Left renal pelvis (tissue), 4 donors: ENCODE measurements at places on chromosomes 11 and 22. TPM values are rescaled to one million over a fixed set of nuclear protein-coding genes. Genes with fewer than 3 reads are reported as not detected.

- DNase-seq: no peak
Observed at GRCh38 chr11:110968348-110969062, 256.3 kb upstream of the ARHGAP20 start.

MCM5 gene
- polyA plus RNA-seq: 59.4 TPM

DNA sequence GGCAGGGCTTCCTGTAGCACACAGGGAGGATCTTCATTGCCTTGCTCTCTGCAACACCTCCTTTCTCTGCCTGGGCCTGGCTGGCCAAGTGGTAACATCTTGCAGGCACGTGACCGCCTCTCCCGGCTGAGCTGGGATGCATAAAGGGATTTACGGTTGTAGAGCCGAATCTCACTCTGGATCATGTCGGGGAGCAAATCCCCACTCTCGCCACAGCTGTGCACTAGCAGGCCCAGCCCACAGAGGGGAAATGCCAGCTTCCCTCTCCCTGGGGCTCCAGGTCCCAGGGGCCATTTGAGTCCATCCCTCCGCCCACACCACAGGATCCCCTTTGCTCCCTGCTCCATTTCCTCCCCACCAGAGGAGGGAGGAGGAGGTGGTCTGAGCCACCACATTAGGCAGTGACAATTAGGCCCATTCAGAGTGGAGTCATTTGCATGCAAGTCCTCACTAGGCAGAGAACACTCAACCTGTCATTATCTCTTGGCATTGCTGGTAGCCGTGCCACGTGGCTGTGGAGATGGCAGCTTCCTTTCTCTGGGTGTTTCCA is 196.7 kb downstream of the DSCAML1 start:
- DNase-seq: no peak

DNA sequence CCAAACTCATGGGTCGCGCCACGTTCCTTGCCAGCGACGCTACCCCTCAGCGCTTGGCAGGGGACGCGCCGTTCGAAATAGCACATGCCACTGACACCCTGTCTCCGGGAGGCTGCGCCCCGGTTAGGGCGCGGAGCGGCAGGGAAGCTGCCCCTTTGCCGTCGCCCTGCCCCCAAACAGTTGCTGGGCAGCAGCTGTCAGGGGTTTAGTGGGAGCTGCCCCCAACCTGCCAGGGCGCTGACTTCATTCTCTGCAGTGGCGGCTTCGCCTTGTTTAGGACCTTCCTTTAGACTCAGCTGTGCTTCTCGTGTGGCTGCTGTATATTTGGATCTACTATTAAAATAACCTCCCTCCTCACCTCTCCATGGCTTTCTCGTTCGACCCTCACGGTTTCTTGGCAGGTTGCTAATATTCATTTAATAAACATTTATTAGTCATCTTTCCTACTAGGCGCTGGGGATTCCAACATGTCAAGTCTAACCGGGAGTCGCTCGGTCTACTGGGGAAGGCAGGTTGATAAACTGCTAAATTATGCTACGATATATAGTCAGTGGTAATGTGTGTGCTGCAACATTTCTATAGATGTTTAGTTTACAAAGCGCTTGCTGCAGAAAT is 782 bp downstream of the TMEM109 start:
- DNase-seq: no peak

KLHDC7B gene
- polyA plus RNA-seq: 0.47 TPM

DNA sequence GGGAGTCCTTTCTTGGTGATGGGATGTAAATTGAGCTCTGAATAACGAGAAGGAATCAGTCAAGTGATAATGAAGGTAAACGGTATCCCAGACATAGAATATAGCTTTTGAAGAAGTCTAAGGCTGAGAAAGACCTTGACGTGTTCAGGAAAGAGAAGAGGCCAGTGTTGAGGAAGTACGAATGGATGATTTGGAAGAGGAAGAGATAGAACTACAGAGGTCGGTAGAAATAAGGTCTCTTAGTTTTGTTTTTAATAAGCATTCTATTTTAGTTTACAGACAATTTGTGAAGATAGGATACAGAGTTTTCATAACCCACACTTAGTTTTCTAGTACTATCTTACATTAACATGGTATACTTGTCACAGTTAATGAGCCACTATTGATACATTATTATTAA is 1598.1 kb downstream of the FAM181B start:
- no peak for DNase-seq

- DNase-seq: no peak
Observed at GRCh38 chr11:123517559-123518364, 87.7 kb downstream of the GRAMD1B start.

APOBEC3G gene
- polyA plus RNA-seq: 7.2 TPM

CD6 gene
- polyA plus RNA-seq: 1.6 TPM

RIMBP3B gene
- not detected for polyA plus RNA-seq

SPDYC gene
- not detected for polyA plus RNA-seq

DPAGT1 gene
- 46.0 TPM for polyA plus RNA-seq

DNA sequence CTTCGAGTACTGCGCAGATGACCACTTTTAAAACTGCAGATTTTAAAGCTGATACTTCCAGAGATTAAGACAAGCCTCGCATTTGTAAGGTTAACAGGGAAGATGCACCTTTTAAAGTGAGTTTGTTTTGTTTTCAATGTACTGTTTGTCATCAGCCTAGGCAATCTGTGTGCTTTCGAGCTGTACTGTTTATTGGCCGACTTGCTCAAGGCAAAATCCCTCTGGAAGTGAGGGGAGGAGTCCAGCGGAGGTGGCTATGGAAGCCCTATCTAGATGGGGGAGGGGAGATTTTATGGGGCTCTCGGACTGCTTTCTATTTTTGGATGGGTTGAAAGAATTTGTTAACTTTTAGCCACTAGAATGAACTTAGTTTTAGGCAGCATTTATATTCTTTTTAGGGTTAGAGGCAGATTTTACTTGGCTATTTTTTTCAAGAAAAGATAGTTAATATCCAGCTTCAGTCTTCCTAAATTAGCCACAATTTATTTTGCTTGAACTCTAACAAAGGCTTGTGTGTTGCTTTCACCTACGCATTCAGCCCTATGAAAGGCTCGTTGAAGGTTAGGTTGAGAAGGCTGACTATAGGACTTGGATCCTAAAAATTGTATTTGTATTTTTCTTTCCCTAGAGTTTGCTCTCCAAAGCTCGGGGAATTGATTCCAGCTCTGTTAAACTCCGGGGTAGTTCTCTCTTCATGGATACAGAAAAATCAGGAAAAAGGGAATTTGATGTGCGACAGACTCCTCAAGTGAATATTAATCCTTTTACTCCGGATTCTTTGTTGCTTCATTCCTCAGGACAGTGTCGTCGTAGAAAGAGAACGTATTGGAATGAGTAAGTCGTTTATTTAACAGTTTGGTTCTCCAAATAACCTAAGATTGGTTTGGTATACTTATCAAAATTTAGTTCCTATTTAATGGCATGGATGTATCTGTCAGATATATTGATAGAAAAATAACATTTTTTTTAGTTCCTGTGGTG is 2.1 kb downstream of the WEE1 start:
- no peak for DNase-seq

DNA sequence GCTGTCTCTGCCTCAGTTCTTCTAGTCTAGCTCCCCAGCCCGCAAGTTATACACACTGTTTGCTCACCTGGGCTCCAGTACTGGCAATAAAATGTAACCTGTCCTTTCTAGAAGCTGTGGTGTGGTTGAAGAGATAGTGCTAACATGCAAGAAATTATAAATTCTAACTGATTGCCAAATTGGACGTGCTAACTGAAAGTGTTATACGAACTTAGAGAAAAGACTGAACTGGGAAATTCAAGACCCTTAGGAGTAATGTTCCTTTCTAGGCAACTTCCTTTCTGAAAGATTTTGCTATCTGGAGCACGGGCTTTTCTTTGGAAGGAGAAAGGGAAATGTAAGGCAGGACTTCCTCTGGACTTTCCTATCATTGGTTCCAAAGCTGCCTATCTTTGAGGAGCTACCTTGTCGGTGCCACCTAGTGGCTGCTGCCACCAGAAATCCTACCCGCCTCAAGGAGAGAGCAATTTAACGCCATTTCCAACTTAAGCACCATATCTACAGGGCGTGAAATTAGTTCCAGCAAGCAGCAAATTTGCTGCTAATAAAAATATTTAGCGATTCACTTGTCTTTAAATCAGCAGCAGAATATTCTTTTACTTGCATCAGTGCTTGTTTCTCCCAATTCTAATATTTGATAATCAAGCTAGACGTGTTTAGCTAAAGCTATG is 12.7 kb upstream of the TMEM218 start:
- DNase-seq: no peak

DNA sequence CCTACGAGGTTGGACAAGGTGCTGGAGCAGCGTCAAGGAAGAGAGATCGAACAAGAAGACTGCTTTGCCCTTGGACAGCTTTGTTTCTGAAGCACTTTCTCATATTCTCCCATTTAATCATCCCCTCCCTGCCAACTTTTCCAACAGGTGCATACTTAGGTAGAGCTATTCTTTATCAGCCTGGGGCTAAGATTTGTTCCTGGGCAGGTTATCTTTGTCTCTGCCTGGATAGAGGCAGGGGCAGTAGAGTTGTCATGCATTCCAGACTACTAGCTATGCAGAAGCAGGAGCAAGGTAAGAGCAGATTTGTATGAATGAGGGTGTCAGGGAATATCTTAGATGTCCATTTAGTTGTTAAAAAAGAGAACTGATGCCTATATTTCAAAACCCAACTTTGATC is 82.3 kb downstream of the PTPRJ start:
- no peak for DNase-seq
